Stimulated activated CD4-positive, alpha-beta T cell treated with anti-CD3 and anti-CD28 coated beads, Interleukin-15, amount 100 ng/mL, for 1 hour (primary cell): ENCODE measurements at places on chromosomes 6 and 20.

DNA sequence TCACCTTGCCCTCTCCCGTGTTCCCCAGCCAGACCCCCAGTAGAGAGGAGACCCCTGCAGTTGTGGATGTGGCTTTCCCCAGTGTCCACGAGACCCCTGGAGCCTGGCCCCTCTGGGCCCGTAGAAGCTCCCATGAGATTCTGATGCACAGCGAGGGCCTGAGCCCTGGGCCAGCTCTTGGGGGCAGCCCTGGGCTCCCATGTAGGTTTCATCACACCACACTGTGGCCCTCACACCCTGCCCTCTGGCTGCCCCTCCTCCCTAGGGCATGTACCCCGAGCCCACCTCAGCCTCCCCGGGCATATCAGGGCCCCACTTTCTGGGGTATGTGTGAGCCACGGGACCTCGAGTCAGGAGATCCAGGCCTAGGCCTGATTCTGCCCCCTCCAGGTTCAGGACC is 7.0 kb upstream of the CHRNA4 start:
- DNase-seq: no peak

DNA sequence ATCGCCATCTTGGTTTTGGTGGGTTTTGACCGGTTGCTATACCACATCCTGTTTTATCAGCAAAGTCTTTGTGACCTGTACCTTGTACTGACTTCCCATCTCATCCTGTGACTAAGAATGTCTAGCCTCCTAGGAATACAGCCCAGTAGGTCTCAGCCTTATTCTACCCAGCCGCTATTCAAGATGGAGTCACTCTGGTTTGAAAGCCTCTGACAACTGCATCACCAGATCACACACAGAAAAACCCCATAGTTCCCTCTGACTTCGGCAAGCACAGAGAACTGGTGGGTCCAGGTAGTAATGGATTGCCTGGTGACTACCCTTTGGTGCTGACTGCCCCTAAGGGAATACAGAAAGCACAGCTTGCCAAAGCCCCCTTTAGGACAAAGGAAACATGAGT is 10.3 kb upstream of the RSPH4A start:
- DNase-seq: no peak

- no peak for DNase-seq
Observed at GRCh38 chr20:51749674-51750036, 18.5 kb downstream of the ATP9A start.

- DNase-seq: no peak
Observed at GRCh38 chr6:35151466-35151865, 10.3 kb upstream of the TCP11 start.

DNA sequence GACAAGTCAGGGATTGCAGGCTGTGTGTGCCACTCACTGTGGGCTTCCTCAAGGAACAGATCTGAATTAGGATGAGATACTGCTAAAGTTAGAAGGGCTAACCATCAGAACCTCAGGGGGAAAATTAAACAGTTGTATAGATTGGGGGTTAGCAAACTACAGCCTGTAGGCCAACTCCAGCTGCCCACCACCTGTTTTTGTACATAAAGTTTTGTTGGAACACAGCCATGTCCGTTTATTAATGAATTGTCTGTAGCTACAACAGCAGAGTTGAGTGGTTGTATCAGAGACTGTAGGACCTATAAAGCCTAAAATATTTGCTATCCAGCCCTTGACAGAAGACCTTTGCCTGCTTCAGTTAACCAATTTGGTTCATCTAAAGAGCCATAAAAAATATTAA is 127.2 kb upstream of the ECI2 start:
- DNase-seq: no peak

GRCh38 chr6:36612101-36612625 is 18.0 kb downstream of the SRSF3 start:
- no peak for DNase-seq

DNA sequence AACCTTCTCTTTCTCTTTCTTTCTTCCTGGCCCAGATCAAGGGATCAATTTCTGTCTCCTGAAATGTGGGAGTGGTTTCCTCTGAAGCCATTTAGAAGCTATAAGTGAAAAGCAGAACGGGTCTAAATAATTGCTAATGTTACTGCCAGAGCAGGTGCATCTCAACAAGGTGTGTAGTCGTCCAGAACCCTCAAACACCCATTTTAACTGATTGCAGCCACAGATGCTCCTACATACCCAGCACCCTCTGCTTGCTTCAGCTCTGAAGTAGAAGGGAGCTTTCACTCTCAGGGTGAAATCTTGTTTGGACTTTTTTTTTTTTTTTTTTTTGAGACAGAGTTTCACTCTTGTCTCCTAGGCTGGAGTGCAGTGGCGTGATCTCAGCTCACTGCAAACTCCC is 592.1 kb upstream of the ARID1B start:
- DNase-seq: no peak

GRCh38 chr6:29770306-29770705 is 47.1 kb downstream of the HLA-F start:
- no peak for DNase-seq

DNA sequence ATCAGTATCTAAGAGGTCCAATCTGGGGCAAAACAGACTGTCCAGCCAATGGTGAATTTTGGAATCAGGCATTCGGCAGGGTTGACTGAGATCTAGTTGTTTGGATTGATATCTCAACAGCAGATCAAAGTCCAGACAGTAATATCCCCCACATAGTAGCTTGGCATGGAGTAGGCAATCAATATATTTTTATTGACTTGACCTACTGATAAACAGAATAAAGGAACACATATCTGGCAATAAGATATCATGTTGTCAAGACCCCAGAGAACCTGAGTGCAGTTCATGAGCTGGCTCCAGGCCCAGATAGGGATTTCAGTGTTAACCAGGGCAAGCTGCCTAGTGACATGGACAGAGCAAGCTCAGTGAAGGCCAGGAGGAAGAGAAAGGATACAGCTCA is 34.4 kb downstream of the TNFAIP3 start:
- DNase-seq: no peak

DNA sequence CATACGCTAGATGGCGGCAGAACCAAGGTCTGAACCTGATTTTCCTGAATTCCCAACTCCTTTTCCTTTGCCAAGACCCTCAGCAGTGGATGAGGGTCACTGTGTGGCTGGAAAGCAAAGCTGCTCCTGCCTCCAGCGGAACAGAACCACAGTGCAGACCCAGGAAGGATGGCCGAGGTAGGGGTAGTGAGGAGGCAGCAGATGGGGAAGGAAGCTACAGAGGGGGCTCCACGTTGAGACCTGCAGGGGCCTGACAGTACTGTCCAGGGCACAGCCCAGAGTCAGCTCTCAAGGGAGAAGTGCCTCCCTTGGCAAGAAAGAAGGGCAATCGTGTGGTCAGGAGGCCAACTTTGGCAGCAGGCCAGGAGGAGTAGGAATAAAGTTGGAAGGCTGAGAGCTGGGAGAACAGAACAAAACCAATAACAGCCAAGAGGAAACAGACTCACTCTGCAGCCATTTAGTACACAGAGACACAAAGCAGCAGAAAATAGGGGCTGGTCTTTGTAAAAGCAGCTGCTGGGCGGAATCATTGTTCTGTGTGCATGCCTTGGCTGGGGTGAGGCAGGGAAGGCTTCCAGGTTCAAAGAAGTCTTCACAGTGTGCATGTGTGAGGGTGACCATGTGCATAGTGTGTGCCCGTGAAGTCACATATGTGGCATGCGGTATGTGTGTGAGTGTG is 3.1 kb downstream of the GABRR2 start:
- DNase-seq: no peak

DNA sequence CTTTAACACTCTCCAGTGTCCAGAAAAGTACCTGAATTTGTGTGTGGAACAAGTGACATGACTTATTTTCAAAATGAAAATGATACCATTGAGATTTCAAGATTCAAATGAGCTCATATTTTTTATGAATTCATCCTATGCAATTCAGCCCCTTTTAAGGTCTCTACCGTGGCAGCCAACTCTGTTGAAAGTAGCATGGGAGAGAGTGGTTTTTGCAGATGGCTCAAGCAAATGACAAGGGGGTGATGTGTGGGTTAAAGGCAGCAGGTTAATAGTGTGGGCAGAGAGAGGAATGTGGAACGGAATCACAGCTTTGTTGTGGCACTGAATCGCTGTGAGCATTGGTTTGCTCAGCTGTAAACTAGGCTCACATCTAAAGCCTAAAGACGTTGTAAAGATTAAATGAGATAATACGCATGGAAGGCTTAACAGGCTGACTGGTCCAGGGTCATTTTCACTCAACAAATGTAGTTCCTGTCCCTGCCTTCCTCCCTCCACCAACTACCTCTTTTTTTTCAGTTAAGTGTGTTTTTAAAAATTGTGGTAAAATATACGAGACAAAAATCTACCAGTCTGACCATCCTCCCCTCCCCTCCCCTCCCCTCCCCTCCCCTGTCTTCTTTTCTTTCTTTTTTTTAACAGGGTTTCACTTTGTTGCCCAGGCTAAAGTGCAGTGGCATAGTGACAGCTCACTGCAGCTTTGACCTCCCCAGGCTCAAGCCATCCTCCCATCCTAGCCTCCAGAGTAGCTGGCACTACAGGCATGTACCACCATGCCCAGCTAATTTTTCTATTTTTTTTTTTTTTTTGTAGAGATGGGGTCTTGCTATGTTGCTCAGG is 114.7 kb upstream of the ZNF217 start:
- DNase-seq: no peak

DNA sequence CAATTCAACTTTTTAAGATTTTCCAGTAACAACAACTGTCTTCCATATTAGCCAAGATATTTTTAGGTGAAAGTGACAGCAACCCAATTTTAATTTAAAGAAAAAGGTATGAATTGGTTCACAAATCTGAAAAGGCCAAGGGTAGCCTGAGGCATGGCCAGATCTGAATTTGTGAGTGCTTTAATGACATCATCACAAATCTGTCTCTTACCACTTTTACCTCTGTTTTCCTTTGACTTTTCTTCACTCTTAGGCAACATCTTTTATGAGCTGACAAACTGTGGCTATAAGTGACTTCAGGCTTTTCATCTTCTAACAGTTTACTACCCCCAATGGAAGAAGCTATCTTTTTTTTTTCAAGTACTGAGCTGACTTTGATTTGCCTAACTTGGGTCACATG is 44.5 kb upstream of the PKIB start:
- DNase-seq: no peak

DNA sequence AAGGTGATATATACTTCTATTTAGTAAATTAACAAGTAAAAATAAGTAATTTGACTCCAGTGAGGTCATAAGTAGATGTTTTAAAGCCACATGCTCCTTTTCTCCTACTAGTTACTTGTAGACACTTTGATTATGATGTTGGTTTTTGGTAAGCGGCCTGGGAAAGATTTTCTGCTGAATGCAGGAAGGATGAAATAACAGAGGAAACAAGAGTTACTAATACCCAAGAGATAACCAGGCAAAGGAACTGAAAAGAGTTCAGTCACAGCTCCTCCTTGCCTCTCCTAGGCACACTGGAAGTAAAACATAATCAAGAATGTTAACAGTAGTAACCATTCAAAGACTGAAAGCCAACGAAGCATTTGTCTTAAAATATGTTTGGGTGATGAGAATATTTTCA is 203.3 kb downstream of the RNGTT start:
- no peak for DNase-seq

GRCh38 chr6:15380351-15380750 is 134.5 kb downstream of the JARID2 start:
- no peak for DNase-seq

GRCh38 chr6:23246896-23247295 is 677.5 kb downstream of the HDGFL1 start:
- DNase-seq: no peak

- no peak for DNase-seq
Observed at GRCh38 chr6:23728707-23729106, 397.3 kb upstream of the NRSN1 start.

DNA sequence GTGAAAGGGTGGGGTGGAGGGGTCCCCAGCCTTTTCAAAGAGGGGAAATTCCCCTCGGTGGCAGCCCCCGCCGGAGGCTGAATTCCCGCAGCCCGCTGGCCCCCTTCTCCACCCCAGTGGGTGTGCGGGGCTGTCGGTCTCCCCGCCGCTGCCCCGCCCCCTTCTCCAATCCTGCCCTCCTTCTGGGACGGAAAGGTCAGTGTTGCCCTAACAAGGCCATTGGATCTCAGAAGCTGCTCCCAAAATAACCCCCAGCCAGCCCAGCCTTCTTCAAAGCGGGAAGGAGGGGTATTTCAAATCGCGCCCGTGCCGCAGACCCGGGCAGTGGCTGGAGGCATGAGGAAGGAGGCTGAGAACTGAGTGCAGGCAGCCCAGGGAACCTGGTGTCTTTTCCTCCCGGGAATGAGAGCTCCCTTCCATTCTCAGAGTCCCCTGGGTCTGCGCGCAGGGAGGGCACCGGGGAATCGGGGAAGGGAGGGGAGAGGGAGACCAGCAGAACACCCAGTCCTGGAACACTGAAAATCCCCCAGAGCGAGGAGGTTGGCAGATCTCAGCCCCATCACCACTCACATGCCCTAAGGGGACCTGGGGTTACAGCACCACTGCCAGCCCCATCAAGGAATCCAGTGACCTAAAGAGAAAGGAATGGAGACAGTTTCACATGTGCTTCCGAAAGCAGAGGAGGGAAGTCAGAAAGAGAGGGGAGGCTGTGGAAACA is at the start of gene JPH2:
TSS of gene JPH2 (minus strand) at position 135 of the 718 bp plus-strand sequence. CDS start 483 bp downstream, outside the sequence.
- DNase-seq: no peak

DNA sequence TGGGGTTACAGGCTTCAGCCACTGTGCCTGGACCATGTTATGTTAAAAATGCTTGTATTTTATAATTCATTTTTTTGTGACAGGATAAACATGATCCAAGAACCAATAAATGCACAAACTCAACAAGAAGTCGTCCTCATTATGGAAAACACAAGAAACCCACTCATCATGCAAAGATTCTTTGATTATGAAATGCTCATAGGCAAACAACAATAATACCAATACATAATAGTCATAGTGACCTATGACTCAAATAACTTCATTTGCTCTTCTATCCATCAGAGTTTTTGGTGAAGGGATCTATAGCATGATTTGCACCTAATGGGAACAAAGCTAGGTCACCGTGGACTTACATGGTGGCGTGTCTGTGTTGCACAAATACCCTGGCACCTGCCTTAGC is 217.1 kb upstream of the THEMIS start:
- DNase-seq: no peak

DNA sequence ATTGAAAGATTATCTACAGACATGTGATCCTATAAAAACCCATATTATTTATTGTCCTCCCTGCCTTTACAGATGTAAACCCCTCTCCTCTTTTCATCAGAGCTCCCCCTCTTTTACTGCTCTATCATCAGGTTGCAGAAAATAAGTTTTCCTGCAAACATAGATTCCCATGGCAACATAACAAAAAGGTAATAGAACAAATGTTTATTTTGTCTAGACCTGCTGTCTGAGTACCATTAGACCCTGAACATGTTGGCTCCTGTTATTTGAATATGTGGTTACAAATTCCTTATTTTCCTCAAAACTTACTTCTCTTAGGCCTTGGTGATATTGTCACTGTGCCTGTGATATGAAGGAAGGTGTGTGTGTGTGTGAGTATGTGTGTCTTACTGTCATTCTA is 11.5 kb downstream of the MAPK14 start:
- no peak for DNase-seq
